ENCODE measurements at places on chromosomes 5 and 9.
A peak's percentile ranks its signal among the peaks of the same experiment; 100 is the strongest.

- H3K36me3 ChIP-seq: no peaks in the 10 kb centered on the region
- no peaks in the 10 kb centered on the region for H3K4me1 ChIP-seq
- no peak overlapping the region for H3K4me3 ChIP-seq
These were observed 330.1 kb downstream of the ADAMTS6 start for GRCh38 chr5:65151614-65152013.

- no peaks in the 10 kb centered on the region for H3K36me3 ChIP-seq
- H3K4me1 ChIP-seq: no peaks in the 10 kb centered on the region
- no peak for DNase-seq
- H3K27me3 ChIP-seq: no peaks in the 10 kb centered on the region
- H3K4me3 ChIP-seq: no peak overlapping the region
- no peak overlapping the region for H3K27ac ChIP-seq
These were observed 150.3 kb upstream of the COL5A1 start for GRCh38 chr9:134491196-134491835.

DNA sequence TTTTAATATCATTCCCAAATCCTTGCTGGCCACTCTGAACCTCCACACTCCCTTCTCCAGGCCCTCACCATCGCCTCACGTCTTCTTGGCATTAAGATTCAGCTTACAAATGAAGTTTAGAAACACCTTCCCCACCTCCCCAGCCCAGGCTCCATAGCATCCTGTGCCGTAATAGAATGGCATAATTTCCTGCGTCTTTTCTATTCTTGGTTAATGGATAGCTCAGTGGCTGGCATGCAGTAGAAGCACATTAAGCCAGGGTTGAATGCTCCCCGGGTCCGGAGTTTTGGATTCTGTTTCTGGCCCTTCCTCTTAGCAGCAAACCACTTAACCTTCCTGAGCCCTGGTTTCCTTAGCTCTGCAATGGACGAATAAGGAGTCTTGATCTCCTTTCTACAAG, 13.8 kb downstream of the WWC1 start:
- no peak for DNase-seq
- no peak overlapping the region for H3K27ac ChIP-seq
- H3K4me1 ChIP-seq: no peaks in the 10 kb centered on the region
- H3K27me3 ChIP-seq: no peaks in the 10 kb centered on the region

DNA sequence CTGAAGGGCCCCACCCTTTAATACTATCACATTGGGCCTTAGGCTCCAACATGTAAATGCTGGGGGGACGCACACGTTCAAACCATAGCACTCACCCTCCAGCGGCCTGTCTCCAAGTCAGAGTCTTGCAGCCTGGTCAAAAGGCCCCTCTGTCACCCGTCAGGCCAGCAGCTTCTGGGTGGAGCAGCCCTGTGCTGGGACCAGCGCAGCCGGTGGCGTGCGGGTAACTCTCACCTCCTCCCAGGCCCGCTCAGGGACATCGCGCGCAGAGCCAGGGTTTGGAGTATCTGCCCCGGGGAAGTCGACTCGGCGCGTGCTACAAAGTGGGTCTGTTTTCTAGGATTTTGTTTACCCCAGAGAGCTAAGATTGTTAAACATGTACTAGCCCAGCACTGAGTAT, 93.0 kb upstream of the COL5A1 start:
- H3K4me1 ChIP-seq: peaks cover 25% of the 10 kb centered on the region

- H3K4me1 ChIP-seq: peaks cover 26% of the 10 kb centered on the region
- no peak overlapping the region for H3K4me3 ChIP-seq
- H3K27ac ChIP-seq: peak overlapping the region; percentile 67
These were observed 25.6 kb upstream of the GSN start for GRCh38 chr9:121242219-121242958.

- DNase-seq: no peak
- no peaks in the 10 kb centered on the region for H3K27me3 ChIP-seq
- H3K4me1 ChIP-seq: no peaks in the 10 kb centered on the region
- no peaks in the 10 kb centered on the region for H3K36me3 ChIP-seq
These were observed 36.3 kb upstream of the PLIN2 start for GRCh38 chr9:19163631-19164030.

- DNase-seq: no peak
- no peaks in the 10 kb centered on the region for H3K36me3 ChIP-seq
- H3K4me1 ChIP-seq: no peaks in the 10 kb centered on the region
- no peaks in the 10 kb centered on the region for H3K27me3 ChIP-seq
- H3K27ac ChIP-seq: no peak overlapping the region
- no peak overlapping the region for H3K4me3 ChIP-seq
These were observed 585.7 kb upstream of the DAB2 start for GRCh38 chr5:40010436-40010835.

- H3K27ac ChIP-seq: no peak overlapping the region
- no peaks in the 10 kb centered on the region for H3K27me3 ChIP-seq
- H3K4me3 ChIP-seq: no peak overlapping the region
- DNase-seq: no peak
These were observed 277.8 kb upstream of the FTMT start for GRCh38 chr5:121573721-121574382.

DNA sequence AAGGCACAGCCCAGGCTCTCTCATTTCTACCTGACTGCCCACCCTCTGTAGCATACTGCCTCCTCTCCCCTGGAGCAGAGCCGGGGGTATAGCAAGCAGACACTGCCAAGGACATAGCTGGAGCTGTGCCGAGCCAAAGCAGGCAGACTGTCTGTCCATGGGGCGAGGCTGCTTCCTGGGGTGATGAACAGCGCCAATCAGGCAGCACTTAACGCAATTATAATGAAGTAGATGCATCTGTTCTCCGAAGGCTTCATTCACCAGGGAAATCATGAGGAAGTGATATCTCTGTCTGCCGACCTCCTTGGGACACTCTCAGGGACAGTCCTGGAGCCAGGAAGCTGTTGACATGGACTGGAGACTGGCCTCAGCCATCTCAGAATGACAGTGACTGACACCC, 230.7 kb downstream of the ASTN2 start:
- no peaks in the 10 kb centered on the region for H3K27me3 ChIP-seq
- no peak overlapping the region for H3K4me3 ChIP-seq

DNA sequence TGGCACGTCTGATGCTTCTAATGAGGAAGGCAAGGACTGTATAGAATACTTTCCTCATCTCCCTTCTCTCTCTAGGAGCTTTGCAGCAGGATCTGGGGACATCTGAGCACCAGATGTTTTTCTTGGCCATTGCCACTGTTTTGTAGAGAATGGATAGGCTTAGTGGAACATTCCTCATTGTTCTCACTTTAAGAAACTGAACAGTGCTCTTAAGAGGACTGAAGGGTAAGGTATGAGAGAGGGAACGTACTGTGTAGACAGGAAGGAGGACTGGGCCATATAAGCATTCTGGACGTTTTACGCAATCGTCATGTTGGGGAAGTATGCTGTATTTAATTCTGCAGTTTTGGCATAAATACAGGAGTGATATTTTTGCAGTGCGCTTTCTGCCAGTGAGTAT, 70.6 kb downstream of the SMARCA2 start:
- peaks cover 14% of the 10 kb centered on the region for H3K36me3 ChIP-seq
- H3K4me1 ChIP-seq: peaks cover 9% of the 10 kb centered on the region
- H3K27ac ChIP-seq: peak overlapping the region; percentile 55
- peak overlapping the region; percentile 4 for H3K4me3 ChIP-seq
- no peak for DNase-seq
- no peaks in the 10 kb centered on the region for H3K27me3 ChIP-seq

- no peak for DNase-seq
- H3K27ac ChIP-seq: no peak overlapping the region
- no peak overlapping the region for H3K4me3 ChIP-seq
These were observed 197.0 kb downstream of the SLF1 start for GRCh38 chr5:94815313-94816039.

GRCh38 chr9:135958485-135958884, 2.7 kb downstream of the UBAC1 start:
- H3K27me3 ChIP-seq: no peaks in the 10 kb centered on the region
- no peak overlapping the region for H3K4me3 ChIP-seq
- H3K27ac ChIP-seq: no peak overlapping the region
- peaks cover 3% of the 10 kb centered on the region for H3K36me3 ChIP-seq
- no peak for DNase-seq
- H3K4me1 ChIP-seq: peaks cover 3% of the 10 kb centered on the region

DNA sequence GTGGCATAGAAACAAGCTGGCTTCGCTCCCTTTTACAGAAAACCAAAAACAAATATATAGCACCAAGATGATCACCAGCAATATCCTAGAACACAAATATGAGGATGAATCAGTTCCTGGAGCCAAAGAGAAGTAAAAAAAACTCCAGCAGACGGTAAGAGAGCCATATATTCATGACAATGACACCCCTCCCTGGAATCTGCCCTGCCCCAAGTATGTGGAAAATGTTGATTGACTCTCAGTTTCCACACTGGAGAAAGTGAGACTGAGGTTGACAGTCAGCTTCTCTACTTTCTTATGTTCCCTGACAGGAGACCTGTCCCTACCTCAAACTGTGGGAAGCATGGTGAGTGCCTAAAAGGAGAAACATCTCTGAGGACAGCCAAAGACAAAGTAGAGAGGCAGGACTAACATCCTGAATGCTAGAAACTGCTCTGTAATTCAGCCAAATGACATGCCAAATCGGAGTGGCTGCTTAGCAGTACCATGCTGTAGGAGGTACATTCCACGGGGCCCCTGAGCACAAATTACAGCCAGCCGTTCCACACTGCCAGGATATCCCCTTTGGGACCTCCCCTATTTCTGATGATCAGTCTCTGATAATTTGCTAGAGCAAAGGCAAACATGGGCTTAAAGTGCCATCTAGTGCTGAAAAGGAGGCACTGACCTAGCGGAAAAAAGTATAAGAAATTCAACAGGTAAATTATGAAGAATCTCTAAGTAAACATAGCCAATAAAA, 424.0 kb upstream of the RGMB start:
- no peak overlapping the region for H3K27ac ChIP-seq
- H3K27me3 ChIP-seq: no peaks in the 10 kb centered on the region
- H3K4me3 ChIP-seq: no peak overlapping the region
- H3K4me1 ChIP-seq: no peaks in the 10 kb centered on the region

GRCh38 chr9:113222482-113222841, 1.1 kb downstream of the SLC31A1 start:
- peaks cover 36% of the 10 kb centered on the region for H3K4me1 ChIP-seq
- H3K27ac ChIP-seq: no peak overlapping the region
- no peaks in the 10 kb centered on the region for H3K27me3 ChIP-seq
- no peaks in the 10 kb centered on the region for H3K36me3 ChIP-seq
- DNase-seq: no peak

- no peak for DNase-seq
- H3K27ac ChIP-seq: no peak overlapping the region
- no peaks in the 10 kb centered on the region for H3K36me3 ChIP-seq
- no peaks in the 10 kb centered on the region for H3K4me1 ChIP-seq
- no peaks in the 10 kb centered on the region for H3K27me3 ChIP-seq
These were observed 32.9 kb downstream of the NXNL2 start for GRCh38 chr9:88567870-88568269.

DNA sequence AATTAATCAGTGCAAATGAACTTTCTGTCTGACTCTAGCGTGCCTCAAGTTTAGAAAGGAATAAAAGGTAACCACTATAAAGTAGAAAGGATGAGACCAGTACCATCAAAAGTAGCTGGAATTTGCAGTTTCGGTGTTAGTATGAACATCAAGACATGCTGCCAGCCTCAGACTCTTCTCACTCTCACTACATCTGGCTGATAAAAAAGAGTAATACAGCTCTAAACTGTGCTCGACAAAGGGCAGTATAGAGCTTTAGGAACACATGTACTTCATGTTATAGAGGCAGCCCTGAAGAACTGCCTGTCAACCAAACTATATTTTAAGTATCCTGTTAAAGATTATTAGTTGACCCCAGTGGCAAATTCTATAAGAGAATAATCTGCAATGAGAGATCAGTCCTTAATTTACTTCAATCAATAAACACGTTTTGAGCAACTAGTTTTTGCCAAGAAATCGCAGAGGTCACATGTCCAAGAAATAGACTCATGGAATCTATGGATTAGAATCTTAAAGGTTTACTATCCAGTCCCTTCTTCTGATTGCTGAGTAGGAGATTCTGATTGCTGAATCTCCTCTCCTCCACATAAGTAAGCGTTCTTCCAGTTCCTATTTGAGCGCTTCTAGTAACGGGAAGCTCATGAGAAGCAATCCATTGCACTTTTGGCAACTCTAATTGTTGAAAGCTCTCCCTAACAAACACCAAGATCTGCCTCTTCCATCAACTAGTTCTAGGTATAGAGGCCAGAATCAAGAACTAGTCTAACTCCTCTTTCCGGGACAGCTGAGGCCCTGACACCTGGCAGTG, 941 bp downstream of the XPA start:
- peaks cover 4% of the 10 kb centered on the region for H3K36me3 ChIP-seq
- DNase-seq: no peak
- no peaks in the 10 kb centered on the region for H3K27me3 ChIP-seq
- peak overlapping the region; percentile 85 for H3K27ac ChIP-seq
- H3K4me1 ChIP-seq: peaks cover 36% of the 10 kb centered on the region

- no peak overlapping the region for H3K4me3 ChIP-seq
- H3K27me3 ChIP-seq: no peaks in the 10 kb centered on the region
- H3K4me1 ChIP-seq: peaks cover 2% of the 10 kb centered on the region
- DNase-seq: no peak
These were observed 5.8 kb downstream of the ADAMTS6 start for GRCh38 chr5:65475895-65476294.

- H3K4me3 ChIP-seq: peak overlapping the region; percentile 54
- DNase-seq: peak; percentile 30
- H3K4me1 ChIP-seq: peaks cover 3% of the 10 kb centered on the region
- no peaks in the 10 kb centered on the region for H3K36me3 ChIP-seq
These were observed 137.1 kb downstream of the FOXD1 start for GRCh38 chr5:73311291-73312110.

GRCh38 chr9:114034661-114035062, 43.4 kb downstream of the AMBP start:
- peak overlapping the region; percentile 66 for H3K27ac ChIP-seq
- DNase-seq: no peak
- H3K4me1 ChIP-seq: peaks cover 31% of the 10 kb centered on the region
- peak overlapping the region; percentile 47 for H3K4me3 ChIP-seq
- peaks cover 47% of the 10 kb centered on the region for H3K36me3 ChIP-seq

- no peaks in the 10 kb centered on the region for H3K4me1 ChIP-seq
- no peak overlapping the region for H3K27ac ChIP-seq
- no peak overlapping the region for H3K4me3 ChIP-seq
- H3K27me3 ChIP-seq: no peaks in the 10 kb centered on the region
- no peaks in the 10 kb centered on the region for H3K36me3 ChIP-seq
These were observed 66.0 kb upstream of the PITX1 start for GRCh38 chr5:135100011-135100410.

GRCh38 chr5:96384353-96384752, 48.7 kb downstream of the PCSK1 start:
- H3K4me3 ChIP-seq: no peak overlapping the region
- no peak overlapping the region for H3K27ac ChIP-seq
- no peaks in the 10 kb centered on the region for H3K36me3 ChIP-seq
- no peak for DNase-seq
- no peaks in the 10 kb centered on the region for H3K27me3 ChIP-seq

- H3K27me3 ChIP-seq: no peaks in the 10 kb centered on the region
- no peak for DNase-seq
- H3K27ac ChIP-seq: no peak overlapping the region
- H3K4me1 ChIP-seq: no peaks in the 10 kb centered on the region
- H3K4me3 ChIP-seq: no peak overlapping the region
These were observed 807 bp downstream of the FAM163B start for GRCh38 chr9:133608382-133608781.

Measured in thoracic aorta (tissue), 2 donors.